ENCODE measurements at places on chromosomes 16 and 17.

- DNase-seq = no peak
Measured at GRCh38 chr16:15607700-15608396, 35.1 kb downstream of the MARF1 start.

GRCh38 chr16:57997528-57998265, 2.8 kb downstream of the ZNF319 start:
- no peak for DNase-seq

GRCh38 chr17:34633351-34633750, 54.0 kb downstream of the TMEM132E start:
- DNase-seq = no peak

- no peak for DNase-seq
Measured at GRCh38 chr16:85615014-85615851, 2.1 kb downstream of the GSE1 start.

- DNase-seq = no peak
Measured at GRCh38 chr17:75591722-75592302, 4.2 kb downstream of the MYO15B start.

DNA sequence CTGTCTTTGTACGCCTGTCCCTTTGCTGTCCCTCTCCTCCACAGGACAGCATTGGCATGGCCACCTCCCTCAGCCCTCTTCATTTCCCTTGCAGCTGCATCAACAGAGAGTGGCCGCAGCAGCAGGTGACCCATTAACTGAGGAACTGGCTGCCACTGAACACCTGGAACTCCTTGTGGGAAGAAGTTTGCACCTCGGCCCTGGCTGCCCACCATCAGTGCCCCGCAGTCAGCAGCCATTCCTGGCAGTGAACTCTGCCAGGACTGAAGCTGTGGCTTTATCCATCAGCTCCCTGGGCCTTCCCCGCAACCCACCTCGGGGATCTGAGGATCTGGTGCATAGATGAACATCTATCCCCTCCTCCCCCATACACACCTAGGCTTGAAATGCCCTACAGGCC, 13.1 kb upstream of the RNF135 start:
- no peak for DNase-seq

Measured in NCI-H524 treated with DMSO at 0.1 percent for 48 hours (cell line).